GM04503 (cell line): ENCODE measurements at places on chromosomes 16 and 17.

DNA sequence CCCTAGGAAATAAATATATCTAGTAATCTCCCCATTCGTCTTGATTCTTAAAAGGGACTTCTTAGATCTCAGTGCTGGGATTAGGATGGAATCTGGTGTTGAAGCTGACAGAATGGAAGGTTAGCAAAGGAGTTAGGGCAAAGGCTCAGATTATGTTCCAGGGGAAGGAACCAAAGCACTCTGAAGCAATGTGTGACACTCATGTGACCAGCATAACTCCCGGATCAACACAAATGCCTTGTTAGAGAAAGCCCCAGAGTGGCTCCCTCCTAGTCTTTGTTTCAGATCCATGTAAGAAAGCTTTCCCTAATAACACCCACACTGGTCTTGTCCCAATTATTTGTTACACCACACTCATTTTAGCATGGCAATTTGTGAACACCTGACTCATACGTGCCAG lies 62.6 kb upstream of the ERN1 start:
- DNase-seq, result no peak

DNA sequence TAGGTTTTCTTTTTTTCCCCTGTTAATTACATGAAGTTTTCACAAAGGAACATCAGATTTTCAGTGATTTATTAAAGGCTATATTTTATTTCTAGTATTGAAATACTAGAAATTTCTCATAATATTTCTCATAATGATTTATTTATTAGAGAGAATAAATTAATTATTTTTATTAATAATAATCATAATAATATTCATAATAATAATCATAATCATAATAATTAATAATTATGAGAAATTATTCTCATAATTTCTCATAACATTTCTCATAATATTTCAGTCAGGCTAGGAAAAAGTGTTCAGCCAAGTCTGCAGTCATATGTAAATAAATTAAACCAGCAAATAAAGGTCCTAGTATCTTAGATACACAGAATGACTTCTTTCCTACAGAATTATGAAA lies 41.4 kb downstream of the CNTNAP4 start:
- no peak for DNase-seq

GRCh38 chr16:75237398-75238131 lies 13.9 kb downstream of the BCAR1 start:
- DNase-seq, result no peak

- DNase-seq, result no peak
Measured at GRCh38 chr17:8327303-8327649, 12.4 kb upstream of the ODF4 start.

DNA sequence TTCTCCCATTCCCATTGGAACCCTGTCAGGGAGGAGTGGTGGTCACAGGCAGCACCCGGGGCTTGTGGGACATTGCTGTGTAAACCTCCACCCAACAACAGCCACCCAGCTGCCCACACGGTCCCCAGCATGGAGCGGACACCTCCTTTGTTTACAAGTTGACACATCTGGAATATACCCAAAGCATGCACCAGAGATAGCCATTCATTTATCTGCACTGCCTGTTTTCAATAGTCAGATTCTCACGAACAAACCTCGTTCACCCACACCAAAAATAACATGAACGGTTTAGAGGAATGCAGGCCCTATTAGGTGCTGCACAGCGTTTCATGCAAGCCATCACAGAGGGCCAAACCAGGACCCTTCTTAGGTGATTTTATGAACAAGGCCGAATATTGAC lies 244.8 kb downstream of the FOXL1 start:
- DNase-seq, result no peak

DNA sequence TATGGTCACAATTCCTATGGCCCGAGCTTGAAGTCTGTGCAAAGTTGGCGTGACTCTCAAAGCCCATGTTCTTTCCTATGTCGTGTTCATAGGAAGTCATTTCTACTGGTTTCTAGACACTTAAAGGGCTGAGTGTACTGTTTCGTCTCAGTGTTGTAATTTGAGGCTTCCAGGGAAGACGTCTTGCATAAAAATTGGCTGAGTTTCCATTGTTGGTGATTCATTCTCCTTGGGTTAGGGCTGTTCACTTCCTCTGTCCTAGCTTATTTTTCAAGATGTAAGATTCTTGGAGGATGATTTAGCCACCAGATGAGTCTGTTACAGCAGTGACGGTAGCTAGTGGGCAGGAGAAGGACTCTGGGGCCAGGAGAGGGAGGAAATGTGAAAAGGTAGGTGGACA lies 43.1 kb downstream of the PIK3R5 start:
- DNase-seq, result peak; percentile 92

- no peak for DNase-seq
Measured at GRCh38 chr16:21684199-21684598, 20.4 kb downstream of the OTOA start.

- DNase-seq, result no peak
Measured at GRCh38 chr17:69117855-69118784, 23.6 kb downstream of the ABCA6 start.

GRCh38 chr17:78343187-78343542 lies 16.7 kb downstream of the SOCS3 start:
- peak; percentile 87 for DNase-seq

GRCh38 chr17:74807925-74808324 lies 31.8 kb upstream of the NAT9 start:
- DNase-seq, result no peak

DNA sequence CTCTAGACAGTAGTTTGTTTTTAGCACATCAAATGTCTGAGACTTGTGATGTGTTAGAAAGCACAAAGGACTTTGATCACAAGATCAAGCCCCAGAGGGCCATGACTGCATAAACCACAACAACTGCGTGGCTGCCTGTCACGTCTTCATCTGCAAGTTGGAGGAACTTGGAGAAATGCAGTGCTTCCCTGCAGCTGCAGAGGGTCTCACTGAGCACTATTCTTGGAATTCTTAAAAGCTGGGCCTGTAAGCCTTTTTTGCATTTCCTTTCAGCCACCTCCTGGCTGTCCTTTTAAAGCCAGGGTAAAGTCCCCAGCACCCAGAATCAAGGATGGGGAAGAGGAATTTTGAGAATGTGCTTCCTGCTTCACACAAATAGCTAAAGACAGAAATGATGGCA lies 431.3 kb downstream of the MAF start:
- DNase-seq, result no peak
